ENCODE measurements at places on chromosomes 2 and 18.

GRCh38 chr18:74234326-74235171, 57.2 kb downstream of the CYB5A start:
- peak; percentile 29 for DNase-seq

DNA sequence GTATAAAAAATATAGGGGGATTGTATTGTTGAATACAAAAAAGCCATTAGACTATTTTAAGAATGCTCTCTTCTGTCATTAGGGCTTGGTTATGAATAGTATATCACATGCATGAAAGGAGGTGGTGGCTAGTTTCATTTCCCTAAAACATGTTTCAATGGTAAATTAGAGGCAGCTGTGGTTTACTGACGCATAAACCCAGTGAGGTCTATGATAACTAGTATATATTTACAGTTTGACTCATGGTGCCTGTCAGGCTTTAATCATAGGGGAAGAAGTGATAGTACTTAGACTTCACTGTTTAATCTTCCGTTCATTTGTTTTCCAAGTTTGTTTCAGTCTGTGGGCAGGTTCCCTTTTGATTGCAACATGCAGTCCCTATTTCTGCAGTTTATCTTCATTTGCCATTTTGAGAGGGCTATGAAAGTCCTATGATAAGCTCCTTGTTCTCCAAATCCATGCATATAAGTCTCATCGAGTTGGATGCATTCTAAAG, 55.1 kb upstream of the MAP4K3 start:
- no peak for DNase-seq

DNA sequence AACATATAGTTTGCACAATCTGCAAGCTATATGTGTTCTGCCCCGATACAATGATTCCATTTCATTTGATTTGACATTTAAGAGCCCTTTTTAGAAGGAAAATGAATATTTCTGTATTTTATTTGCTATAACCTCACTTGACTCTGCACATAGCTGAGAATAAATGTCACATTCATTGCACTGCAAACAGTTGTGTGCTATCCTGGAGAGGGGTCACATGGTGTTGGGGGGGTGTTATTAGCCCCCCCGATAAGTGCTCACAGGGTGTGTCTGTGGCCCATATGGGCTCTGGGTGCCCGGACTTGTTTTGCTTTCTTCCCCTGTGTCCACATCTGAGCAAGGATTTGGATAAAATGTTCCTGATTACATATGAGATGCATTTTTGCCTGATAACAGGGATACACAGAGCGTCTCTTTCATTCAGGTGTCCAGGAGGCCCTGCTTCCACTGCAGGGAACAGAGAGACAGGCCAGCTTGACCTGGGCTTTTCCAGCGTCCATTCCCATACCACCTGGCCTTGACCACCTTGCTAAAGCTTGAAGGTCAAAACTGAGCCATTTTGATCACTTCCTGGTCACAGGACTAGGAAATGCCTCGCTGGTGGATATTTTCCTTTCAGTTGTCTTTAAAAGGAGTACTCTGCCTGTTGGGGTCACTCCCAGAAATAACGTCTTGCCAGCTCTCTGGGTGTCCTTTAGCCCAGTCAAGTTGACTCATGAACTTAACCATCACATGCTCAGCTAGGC, 38.4 kb upstream of the ID2 start:
- no peak for DNase-seq

DNA sequence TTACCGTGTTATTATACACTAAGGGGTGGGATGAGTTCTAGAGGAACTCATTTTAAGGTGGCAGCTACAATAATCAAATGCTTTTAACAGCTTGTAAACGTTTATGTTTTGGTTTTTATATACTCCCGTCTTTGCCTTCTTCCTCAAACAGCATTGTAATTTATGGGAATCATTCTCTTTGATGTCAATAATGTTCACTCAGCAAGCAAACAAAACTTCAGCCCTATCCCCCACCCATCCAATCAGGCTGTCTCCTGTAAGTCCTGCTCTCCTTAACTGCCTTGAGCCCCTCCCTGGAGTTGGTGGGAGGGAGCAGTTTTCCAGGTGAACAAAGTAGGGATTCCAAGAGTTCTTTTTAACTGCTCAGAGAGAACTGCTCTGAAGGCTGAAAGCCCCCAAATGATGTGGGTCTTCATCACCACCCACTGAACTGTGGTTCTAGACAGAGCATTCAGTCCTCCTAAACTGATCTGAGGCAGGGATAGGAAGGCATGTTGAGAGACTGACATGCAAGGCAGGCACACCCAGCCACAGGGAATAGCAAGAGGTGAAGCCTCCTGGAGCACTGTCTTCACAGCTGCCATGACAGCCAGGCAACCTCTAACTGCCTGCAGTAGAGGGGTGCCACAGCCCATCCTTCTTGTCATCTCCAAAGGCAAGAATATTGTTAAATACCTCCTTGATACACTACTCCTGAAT, 17.5 kb downstream of the MYO5B start:
- DNase-seq = no peak

GRCh38 chr2:134975281-134976009, 56.8 kb downstream of the CCNT2 start:
- DNase-seq = no peak

DNA sequence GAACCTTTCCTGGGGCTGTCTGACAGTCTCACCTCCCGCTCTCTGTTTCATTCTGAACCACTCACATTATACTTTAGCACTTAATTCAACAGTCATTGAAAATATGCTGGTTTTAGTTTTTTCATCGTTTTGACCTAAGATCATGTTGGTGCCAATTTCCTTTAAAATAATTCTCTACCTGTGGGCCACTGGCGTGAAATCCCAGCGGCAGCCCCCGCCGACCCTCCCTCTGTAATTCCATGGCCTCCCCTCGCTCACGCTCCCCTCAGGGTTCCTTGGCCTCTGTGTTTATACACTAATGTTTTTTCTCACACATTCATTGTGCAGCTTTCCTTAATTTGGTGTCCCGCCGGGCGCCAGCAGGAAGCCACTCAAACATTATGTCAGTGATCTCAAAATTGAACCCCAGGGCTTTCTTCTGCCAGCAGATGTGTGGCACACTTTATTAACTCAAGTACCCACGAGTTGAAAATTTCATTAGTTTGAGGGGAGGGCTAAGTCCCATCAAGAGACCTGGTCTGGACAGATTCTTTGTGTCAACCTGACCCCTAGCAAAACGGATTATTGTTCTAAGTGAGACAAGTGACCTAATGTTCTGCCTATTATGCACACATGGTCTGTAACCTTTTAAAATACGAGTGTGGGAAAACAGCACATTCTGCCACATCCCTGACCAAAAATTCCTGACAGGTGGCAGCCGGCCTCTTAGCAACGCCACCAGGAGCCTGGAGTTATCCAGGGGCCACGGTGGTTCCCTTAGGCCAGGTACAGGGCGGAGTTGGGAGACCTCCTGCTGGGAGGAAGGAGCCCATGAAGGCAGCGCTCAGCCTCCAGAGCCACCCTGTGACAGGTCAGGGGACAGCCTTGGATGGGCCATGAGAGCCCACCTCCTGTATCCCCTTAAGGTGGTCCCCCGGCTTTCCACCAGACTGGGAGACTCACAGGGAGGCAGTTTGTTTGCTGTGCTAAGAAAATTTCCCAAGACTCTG, 53.1 kb downstream of the APOB start:
- DNase-seq = no peak

- no peak for DNase-seq
Measured at GRCh38 chr2:9226458-9227380, 20.1 kb downstream of the ASAP2 start.

GRCh38 chr18:9474108-9474982, 968 bp upstream of the RALBP1 start:
- DNase-seq = no peak

DNA sequence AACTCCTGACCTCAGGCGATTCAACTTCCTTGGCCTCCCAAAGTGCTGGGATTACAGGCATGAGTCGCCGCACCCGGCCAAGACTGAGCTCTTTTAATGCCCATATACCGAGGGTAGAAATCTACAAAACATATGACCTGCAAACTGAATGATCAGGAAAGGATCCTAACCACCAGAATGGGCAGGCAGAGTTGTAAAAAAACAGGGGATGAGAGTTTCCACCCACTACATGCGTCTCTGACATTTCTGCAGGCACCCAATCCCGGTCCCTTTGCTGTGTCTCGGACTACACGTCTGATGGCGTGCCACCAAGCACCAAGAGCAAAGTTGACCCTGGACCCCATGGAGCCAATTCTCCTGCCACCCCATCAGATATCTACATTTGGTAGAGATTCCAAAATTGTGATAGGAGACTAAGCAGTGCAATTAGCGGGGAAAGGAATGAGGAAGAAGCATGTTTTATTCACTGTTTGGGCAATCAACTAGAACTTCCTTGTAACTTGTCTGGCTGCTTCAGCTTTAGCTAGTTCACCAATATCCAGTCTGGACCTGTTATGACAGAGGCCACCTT, 74.1 kb downstream of the ATP8B1 start:
- DNase-seq = no peak

GRCh38 chr18:13211534-13211933, 7.0 kb upstream of the LDLRAD4 start:
- DNase-seq = no peak

GRCh38 chr18:72908181-72908580, 40.4 kb upstream of the NETO1 start:
- no peak for DNase-seq

- peak; percentile 46 for DNase-seq
Measured at GRCh38 chr2:215269397-215270117, 42.3 kb upstream of the ATIC start.

DNA sequence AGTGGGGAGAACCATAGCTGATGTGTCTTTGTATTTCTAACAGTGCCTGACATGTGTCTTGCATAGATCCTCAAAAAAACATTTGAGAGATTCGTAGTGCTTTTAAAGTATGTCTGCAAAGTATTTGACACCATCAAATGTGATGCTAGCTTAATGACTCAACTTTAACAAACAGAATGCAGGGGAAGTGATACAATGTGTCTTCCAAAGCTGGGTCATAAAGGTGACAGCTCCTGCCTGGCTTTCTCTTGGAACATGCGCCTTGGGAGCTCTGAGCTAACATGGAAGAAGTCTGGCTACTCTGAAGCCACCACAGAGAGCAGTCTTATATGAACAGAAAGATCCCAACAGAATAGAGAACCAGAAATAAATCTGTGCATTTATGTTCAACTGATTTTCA, 78.2 kb downstream of the C1D start:
- no peak for DNase-seq

- no peak for DNase-seq
Measured at GRCh38 chr18:33840212-33840593, 262.2 kb downstream of the ASXL3 start.

- no peak for DNase-seq
Measured at GRCh38 chr2:173054466-173054865, 21.2 kb upstream of the MAP3K20 start.

DNA sequence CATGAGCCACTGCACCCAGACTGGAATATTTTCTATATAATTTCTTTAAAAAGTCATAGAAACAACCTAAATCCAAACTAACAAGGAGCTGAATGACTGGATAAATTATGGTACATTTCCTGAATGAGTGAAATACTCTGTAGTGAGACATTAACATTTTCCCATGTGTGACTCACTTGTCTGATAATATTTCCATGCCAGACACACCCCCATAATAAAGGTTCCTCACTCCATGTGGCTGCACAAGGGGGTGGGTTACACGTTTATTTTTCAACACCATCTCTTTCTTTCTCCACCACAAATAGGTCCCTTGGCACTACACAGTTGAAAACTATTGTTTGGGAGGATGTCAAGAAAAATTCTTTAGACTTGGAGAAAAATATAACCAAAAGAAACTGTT, 266.3 kb upstream of the LYPD1 start:
- no peak for DNase-seq

- no peak for DNase-seq
Measured at GRCh38 chr2:221203125-221203524, 369.0 kb downstream of the EPHA4 start.

DNA sequence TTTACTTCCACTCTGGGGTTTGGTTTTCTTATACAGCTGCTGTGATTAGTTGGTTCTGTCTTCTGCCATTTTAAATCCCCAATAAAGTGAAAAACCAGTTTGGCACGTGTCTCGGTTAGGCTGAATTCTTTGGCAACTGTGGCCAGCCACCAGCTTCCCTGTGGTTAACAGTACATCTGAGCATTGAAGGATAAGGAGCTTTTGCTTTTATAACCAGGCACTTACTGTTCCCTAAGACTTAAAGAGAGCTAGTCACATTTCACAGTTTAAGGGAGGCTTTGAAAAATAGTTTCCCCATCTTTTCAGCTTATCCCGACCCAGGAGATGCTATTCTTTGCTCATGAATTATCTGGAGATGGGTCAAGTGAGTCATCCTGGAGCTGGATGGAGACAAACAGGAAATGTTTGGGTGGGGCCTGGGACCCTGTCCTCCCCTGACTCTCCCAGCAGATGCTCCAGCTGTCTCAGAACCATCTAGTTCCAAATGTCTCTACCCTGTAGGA, 57.3 kb upstream of the EML6 start:
- DNase-seq = no peak

DNA sequence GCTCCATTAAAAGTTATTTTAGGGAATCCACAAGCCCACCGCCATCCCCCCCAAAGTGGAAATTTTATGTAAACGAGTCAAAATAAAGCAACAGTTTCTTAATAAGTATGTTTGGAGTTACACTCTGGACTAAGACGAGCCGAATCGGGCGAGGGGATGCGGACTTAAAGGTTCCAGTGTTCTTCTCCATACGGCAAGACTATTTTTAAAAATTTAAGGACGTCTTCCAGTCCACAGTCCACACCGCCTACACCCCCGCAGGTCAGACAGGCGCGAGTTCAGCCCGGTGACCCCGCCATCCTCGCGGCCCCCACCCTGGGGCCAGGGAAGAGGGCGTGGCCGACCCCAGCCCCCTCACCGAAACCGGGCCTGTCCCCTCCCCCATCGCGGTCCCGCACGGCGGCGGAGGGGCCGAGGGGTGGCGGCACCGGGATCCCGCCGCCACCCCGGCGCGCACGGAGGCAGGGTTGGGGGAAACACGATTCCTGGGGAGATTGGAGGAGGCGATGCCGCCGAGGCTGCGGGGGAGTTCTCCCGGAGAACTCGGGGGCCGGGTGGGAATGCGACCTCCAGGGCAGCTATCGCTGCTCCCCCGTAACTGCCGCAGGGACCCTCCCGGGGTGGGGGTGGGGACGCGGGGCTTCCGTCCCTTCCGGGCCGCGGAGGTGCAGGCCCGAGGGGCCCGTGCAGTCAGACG, 24.5 kb upstream of the SMAD7 start:
- DNase-seq = no peak

GRCh38 chr2:227597036-227597435, 1.7 kb upstream of the SCYGR2 start:
- DNase-seq = no peak

- DNase-seq = peak; percentile 64
Measured at GRCh38 chr2:86038291-86039081, 67.2 kb downstream of the POLR1A start.

DNA sequence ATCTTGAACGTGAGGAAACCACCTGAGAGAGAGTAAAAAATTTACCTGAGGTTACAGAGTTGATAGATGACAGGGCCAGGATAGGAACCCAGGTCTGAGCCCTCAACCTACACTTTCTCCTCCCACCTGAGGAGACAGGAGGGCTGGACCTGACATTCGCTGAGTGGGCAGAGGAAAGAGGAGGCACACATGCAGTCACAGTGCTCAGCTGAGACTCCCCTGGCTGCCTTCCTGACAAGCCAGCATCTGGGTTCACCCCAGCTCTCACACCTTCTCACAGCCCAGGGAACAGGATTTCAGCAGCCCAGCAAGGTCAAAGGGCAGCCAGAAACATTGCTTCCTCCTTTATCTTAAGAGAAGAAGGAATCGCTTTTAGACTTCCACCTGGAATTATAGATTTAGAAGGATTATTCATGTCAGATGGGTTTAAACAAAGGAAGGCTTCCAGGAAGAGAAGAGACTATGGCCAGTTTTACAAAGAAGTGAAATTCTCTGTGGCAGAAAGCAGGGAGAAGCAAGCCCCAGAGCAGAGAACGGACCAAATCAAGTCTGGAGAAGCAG, 18.1 kb upstream of the PKDCC start:
- DNase-seq = no peak

- no peak for DNase-seq
Measured at GRCh38 chr18:44740000-44740399, 59.3 kb downstream of the SETBP1 start.
